ENCODE measurements at places on chromosomes 3 and 15. TPM values are rescaled to one million over a fixed set of nuclear protein-coding genes. Genes with fewer than 3 reads are reported as not detected.
A peak's percentile ranks its signal among the peaks of the same experiment; 100 is the strongest.

DNA sequence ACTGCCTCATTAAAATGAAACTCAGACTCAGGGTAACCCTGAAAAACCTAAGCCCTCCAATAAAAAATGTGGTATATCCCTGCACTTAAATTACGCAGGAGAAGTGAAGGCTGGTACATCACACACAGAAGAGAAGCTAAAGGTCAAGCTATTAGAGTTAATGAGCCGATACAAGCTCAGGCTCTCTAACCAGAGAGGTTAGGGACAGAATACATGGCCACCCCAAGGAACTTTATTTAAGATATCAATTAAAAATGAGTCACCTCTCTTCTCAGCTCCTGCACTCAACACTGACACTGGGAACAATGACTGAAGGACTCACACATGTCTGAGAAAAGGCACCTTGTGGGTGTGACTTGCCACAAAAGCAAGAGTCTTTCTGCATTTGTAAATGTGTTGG lies 800.6 kb upstream of the CFAP20DC start:
- no peaks in the 10 kb centered on the region for H3K4me1 ChIP-seq
- H3K4me3 ChIP-seq, result no peak overlapping the region
- no peaks in the 10 kb centered on the region for H3K36me3 ChIP-seq
- no peaks in the 10 kb centered on the region for H3K27me3 ChIP-seq
- H3K27ac ChIP-seq, result no peak overlapping the region
- DNase-seq, result no peak

GRCh38 chr3:98367464-98368246 lies 14.0 kb downstream of the OR5K4 start:
- no peaks in the 10 kb centered on the region for H3K36me3 ChIP-seq
- H3K27ac ChIP-seq, result no peak overlapping the region
- H3K4me3 ChIP-seq, result no peak overlapping the region
- H3K4me1 ChIP-seq, result no peaks in the 10 kb centered on the region
- H3K27me3 ChIP-seq, result no peaks in the 10 kb centered on the region
- no peak for DNase-seq

The KLHL40 gene
- 0.14 TPM for total RNA-seq

DNA sequence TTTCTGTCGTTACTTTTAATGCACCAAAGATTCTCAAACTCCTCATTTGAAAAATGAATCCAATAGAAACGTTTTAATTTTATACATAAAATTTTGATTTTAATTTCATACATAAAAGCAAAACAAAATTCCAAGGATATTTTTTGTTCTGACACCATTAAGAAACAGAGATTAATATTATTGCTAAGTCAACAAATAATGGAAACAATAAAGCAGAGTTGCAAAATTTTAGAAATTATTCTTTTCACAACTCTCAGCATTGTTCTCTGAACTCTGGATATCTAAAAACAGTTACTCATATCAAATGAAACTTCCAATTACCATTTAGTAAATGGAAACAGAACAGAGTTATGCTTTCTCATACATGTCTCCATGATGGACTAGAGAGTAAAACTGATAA lies 260.2 kb downstream of the EPHA6 start:
- H3K27ac ChIP-seq, result no peak overlapping the region
- H3K36me3 ChIP-seq, result no peaks in the 10 kb centered on the region
- H3K27me3 ChIP-seq, result no peaks in the 10 kb centered on the region
- H3K4me1 ChIP-seq, result no peaks in the 10 kb centered on the region
- DNase-seq, result no peak

GRCh38 chr3:130291148-130291547 lies 54.3 kb upstream of the COL6A5 start:
- no peak overlapping the region for H3K27ac ChIP-seq
- DNase-seq, result no peak
- H3K4me3 ChIP-seq, result no peak overlapping the region
- no peaks in the 10 kb centered on the region for H3K4me1 ChIP-seq
- H3K27me3 ChIP-seq, result no peaks in the 10 kb centered on the region
- H3K36me3 ChIP-seq, result no peaks in the 10 kb centered on the region

The IL16 gene
- 71.6 TPM for total RNA-seq

DNA sequence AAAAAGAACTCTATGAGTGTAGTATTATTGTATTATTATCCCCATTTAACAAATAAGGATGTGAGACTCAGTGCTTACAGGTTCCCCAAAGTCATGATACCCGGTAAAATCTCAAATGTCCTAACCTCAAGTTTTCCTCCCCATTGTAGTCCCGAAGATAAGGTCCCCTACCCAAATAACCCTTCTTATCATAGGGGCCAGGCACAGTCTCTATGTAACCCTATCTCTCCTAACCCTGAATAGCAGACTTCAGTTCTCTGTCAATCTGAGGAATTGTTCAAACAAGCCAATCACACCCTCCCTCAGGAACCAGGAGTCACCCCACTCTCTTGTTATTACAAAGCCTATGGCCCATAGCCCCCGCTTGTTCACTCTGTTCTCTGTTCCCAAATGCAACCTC lies 10.5 kb upstream of the SUSD5 start:
- H3K27ac ChIP-seq, result no peak overlapping the region
- no peak for DNase-seq
- no peaks in the 10 kb centered on the region for H3K36me3 ChIP-seq
- H3K27me3 ChIP-seq, result peaks cover 2% of the 10 kb centered on the region

DNA sequence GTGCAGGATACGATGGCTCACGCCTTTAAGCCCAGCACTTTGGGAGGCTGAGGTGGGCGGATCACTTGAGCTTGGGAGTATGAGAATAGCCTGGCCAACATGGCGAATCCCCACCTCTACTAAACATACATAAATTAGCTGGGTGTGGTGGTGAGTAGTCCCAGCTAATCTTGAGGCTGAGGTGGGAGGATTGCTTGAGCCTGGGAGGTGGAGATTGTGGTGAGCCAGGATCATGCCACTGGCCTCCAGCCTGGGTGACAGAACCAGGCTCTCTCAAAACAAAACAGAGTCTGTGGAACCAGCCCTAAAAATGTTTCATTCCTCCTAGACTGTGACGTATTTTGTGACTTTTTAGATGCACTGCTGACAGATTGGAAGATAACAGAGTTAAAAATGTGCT lies 34.3 kb upstream of the RAD51 start:
- no peak overlapping the region for H3K27ac ChIP-seq
- no peaks in the 10 kb centered on the region for H3K27me3 ChIP-seq
- no peak overlapping the region for H3K4me3 ChIP-seq
- H3K36me3 ChIP-seq, result peaks cover 33% of the 10 kb centered on the region

GRCh38 chr3:18223974-18224373 lies 201.2 kb downstream of the SATB1 start:
- no peaks in the 10 kb centered on the region for H3K36me3 ChIP-seq
- H3K4me3 ChIP-seq, result no peak overlapping the region
- no peak for DNase-seq
- peaks cover 4% of the 10 kb centered on the region for H3K4me1 ChIP-seq

DNA sequence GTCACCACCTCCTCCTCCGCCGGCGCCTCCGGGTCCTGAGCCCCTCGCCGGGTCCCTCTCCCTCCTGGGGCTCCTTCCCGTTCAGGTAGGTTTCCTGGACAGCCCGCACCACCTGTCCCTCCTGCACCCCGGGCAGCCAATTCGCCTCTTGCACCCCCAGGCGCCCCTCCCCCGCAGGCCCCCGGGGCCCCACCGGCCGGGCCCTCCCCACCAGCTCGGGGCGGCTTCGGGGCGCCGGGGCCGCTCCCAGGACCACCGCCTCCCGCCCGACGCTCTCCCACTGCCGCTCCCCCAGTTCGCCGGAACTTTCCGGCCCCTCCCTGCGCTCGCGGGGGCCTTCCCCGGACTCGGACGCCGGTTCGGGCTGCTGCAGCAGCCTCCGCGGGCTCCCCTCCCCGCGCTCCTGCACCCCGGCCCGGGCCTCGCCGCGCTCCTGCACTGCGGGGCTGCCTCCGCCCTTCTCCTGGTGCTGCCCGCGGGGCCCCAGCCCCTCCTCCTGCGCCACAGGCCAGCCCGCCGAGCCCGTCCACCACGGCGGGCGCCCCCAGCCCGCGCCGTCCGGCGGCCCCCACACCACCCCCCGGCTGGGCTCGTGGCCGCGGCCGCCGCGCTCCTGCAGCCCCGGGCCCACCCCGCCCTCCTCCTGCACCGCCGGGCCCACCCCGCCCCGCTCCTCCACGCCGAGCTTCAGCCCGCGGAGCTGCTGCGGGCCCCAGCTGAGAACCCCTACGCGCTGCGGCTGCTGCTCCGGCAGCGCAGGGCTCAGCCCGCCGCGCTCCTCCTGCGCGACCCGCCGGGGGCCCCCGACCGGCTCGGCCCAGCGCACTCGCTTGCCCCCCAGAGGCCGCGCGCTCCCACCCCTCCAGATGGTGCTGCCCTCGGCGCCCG lies 587 bp upstream of the TNK2 start:
- H3K27ac ChIP-seq, result peak overlapping the region; percentile 90
- H3K4me3 ChIP-seq, result peak overlapping the region; percentile 69
- no peaks in the 10 kb centered on the region for H3K27me3 ChIP-seq
- no peak for DNase-seq

The CCK gene
- total RNA-seq, result 2.2 TPM

The NR1I2 gene
- 0.14 TPM for total RNA-seq

DNA sequence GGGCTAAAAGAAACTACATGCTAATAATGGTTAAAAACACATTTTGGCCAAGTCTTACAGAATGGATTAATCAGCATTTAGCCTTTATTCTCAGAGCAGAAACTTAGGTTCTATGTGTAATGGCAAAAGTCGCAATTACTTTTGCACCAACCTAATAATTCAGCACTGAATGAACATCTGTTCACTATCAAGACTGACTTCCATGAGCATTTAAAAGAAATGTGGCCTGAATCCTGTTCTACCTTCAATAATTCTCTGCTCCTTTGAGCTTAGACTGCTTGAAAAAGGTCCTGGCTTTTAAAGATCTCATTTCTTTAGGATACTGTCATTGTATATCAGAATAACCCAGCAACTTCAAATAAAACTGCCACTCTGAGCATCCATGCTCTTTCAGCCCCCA lies 145.9 kb downstream of the PDZRN3 start:
- H3K27me3 ChIP-seq, result peaks cover 13% of the 10 kb centered on the region
- H3K36me3 ChIP-seq, result no peaks in the 10 kb centered on the region
- H3K4me3 ChIP-seq, result no peak overlapping the region
- DNase-seq, result no peak
- no peak overlapping the region for H3K27ac ChIP-seq

- no peaks in the 10 kb centered on the region for H3K36me3 ChIP-seq
- H3K4me3 ChIP-seq, result no peak overlapping the region
- H3K27me3 ChIP-seq, result no peaks in the 10 kb centered on the region
- no peak overlapping the region for H3K27ac ChIP-seq
- H3K4me1 ChIP-seq, result no peaks in the 10 kb centered on the region
Measured at GRCh38 chr3:145639003-145639606, 521.9 kb downstream of the PLOD2 start.

DNA sequence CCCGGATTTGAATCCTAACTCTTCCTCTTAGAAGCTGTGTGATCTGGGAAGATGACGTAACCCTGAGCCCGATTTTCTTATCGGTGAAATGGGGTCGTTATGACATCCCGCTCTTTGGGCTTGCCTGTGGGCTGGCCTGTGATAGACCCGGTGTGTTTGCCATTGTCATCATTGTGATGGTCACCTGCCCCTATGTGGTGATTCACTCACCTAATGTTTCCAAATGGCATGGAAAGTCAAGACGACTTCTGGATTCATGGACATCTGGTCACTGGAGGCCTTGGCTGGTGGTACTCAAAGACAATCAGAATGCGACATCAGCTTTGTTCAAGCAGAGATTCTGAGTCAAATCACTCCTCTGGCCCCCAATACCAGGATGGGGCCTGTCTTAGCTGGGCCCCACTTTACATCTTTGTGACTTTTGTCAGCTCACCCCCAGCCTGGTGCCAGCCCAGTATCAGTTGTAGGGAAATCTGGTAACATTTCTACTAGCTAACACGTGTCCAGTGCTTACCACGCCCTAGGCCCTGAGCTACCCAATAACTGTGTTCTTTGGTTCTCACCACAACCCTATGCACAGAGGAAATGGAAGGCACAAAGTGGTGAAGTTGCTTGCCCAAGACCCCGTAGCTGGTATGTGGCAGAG lies 2.8 kb downstream of the TMEM43 start:
- H3K27ac ChIP-seq, result no peak overlapping the region
- H3K27me3 ChIP-seq, result no peaks in the 10 kb centered on the region
- DNase-seq, result no peak
- peaks cover 22% of the 10 kb centered on the region for H3K4me1 ChIP-seq

The PLXNA1 gene
- total RNA-seq, result 7.6 TPM

The GOLGA8H gene
- total RNA-seq, result 0.33 TPM

DNA sequence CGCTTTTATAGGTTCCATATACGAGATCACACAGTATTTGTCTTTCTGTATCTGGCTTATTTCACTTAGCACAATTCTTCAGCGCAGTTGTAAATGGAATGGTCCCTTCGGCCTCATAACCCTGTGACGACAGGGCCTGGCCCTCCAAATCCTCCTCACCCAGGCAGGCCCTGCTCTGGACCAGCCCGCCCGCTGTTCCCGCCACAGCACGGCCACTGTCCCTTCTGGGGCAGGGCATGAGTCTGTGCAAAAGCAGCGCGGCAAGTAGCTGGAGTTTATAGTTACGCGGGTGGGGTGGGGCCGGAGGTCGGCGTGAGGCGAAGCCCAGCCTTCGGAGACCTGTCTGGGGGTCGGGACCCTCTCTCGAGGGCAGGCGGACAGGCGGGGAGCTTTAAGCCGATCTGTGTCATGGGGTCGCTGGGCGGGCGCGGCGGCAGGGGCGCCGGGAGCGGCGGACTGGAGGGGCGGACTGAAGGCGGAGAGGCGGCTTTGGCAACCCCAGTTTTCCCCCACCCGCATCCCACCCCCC lies 543 bp downstream of the ARPIN start:
- H3K4me1 ChIP-seq, result no peaks in the 10 kb centered on the region
- DNase-seq, result no peak
- H3K36me3 ChIP-seq, result no peaks in the 10 kb centered on the region
- peak overlapping the region; percentile 16 for H3K4me3 ChIP-seq

DNA sequence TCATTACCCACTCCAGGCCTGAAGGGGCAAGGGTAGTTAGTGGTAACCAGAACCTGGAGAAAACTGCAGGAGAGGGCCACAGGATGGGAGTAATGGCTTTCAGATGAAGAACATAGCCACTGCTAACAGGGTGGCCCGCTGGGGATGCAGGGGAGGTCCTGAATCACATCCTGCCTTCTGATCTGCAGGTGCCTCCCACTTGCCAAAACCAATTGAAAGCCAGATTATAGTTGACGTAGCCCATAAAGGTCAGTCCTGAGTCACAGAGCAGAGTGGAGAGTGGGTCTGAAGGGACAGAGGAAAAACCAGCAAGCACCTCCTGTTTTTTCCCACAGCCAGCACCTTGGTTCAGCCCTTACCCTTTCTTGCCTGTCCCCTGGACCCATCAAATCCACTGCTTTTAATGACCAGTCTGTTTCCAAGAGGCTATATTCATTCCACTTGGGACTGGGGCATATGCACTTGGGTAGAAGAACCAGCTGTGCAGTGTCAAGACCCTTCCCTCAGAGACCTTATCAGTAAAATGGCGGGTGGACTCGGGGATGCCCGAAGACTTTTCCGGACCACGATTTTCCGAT lies 646 bp upstream of the SLC35G2 start:
- no peak overlapping the region for H3K27ac ChIP-seq
- H3K4me3 ChIP-seq, result peak overlapping the region; percentile 59
- H3K27me3 ChIP-seq, result peaks cover 6% of the 10 kb centered on the region
- peaks cover 21% of the 10 kb centered on the region for H3K4me1 ChIP-seq

DNA sequence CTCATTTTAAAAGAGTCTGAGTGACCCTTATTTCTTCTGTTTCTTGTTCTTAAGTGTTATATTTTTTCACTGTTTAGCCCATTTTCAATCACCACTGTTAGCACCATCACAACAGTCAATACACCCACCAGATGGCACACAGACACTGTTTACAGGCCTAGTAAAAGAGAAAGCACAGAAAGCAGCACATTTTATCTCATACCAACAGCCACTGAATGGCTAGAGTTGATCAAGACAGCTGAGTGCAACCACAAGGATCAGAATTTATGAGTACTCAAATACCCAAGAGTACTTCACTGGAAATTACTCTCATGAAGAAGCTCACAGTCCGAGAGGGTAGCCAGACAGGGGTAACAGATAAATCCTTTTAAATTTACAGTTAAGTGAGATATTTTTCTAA lies 127.0 kb downstream of the TFDP2 start:
- H3K36me3 ChIP-seq, result peaks cover 40% of the 10 kb centered on the region
- H3K4me1 ChIP-seq, result peaks cover 27% of the 10 kb centered on the region

The FAM162A gene
- total RNA-seq, result 45.0 TPM
